ENCODE measurements at places on chromosomes 5 and 9.

DNA sequence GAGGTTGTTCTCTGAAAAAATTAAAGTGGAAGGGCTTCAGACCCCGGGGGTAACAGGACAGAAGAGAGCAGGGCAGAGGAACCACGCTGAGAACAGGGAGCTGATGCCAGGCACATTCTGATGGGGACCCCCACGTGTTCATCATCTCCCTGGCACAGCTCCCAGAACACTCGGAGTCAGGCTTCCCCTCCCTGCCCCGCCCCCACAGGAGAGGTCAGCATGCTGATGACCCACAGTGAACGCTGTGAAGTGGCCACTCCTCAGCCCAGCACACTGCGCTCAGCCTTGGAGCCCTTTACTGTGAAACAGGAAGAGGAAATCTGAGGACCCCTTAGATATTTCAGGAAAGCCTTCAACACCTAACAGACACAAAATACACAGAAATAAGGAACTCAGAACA is 16.4 kb downstream of the RETREG1 start:
- no peak for DNase-seq

- no peak for DNase-seq
Measured at GRCh38 chr5:6393596-6394194, 15.3 kb upstream of the MED10 start.

GRCh38 chr5:143833177-143833576 is 21.2 kb downstream of the HMHB1 start:
- DNase-seq: no peak

DNA sequence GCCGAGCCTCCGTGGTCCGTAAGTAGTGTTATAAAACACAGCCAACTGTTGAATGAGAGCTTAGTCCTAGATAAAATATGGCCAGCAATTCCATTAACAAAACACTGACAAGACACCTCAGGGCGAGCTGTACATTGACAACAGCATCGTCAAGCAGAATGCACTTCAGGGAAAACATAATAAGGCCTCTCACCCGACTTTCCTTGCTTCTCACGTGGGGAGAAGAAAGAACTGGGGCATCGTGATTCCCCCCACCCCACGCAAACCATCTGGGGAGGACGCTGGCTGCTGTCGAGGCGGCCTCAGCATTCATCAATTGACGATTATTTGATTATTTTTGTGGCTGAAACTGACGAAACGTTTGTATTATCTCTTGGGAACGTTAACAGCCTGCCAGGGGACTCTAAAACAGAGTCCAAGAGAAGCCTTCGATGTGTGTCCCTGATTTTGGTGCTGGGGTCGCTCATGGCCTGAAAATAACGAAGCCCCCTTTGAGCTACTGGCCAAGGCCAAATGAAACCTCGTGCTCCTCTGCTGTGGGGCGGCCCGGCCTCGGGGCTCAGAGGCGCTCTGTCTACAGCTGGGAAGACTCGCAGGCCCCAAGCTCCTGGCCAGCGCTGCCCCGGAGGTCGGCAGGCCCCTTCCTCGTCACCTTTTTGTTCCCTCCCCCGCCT is 464 bp downstream of the GDF9 start:
- no peak for DNase-seq

DNA sequence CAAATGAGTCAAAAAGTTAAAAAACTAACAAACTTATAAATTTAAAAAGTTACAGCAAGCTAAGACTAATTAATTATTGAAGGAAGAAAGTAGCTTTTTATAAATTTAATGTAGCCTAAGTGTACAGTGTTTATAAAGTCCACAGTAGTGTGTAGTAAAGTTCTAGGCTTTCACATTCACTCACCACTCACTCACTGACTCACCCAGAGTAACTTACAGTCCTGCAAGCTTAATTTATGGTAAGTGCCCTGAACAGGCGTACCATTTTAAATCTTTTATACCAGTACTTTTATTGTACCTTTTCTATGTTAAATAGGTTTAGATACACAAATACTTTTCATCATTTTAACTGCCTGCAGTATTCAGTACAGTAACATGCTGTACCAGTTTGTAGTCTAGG is 80.0 kb upstream of the C9orf72 start:
- no peak for DNase-seq

DNA sequence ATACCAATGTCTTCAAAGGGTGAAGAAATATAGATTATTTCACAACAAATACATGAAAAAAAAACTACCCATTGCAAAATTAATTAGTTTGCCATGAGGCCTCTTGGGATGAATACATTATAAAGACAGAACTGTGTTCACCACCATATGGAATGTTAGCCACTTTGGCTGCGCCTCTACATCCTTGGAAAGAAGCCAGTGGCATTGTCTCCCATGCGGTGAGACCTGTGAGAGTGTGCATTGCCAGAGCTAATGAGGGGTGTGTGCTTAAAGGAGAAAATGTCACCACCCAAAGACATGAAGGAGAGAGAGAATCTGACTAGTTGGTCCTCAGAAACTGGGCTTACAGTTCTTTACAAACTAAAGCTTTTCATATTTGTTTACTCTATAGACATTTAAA is 110.6 kb downstream of the PLPPR1 start:
- no peak for DNase-seq

GRCh38 chr5:73912821-73913271 is 286.9 kb downstream of the ARHGEF28 start:
- no peak for DNase-seq

GRCh38 chr9:96174371-96174770 is 127.6 kb downstream of the HSD17B3 start:
- DNase-seq: no peak

- DNase-seq: peak; percentile 55
Measured at GRCh38 chr5:131265311-131265803, 1.5 kb downstream of the CDC42SE2 start.

DNA sequence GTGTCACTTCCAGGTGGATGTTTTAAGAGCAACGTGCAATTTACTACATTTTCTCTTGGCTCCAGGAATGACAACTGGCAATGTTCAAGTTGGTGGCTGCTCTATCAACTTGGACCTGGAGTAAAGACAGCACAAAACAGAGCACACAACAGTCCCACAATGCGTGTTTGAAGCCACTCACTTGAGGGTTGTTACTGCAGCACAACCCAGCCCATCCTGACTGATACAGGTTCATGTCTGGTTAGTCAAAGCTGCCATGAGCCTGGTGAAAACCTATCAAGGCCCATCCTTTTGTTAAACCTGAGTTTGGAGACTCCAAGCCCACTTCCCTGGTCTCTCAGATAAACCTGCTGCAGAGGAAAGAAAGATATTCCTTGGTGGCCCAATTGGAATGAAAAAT is 81.1 kb upstream of the LARP1 start:
- DNase-seq: no peak

GRCh38 chr9:134353539-134353938 is 27.3 kb downstream of the RXRA start:
- DNase-seq: no peak

DNA sequence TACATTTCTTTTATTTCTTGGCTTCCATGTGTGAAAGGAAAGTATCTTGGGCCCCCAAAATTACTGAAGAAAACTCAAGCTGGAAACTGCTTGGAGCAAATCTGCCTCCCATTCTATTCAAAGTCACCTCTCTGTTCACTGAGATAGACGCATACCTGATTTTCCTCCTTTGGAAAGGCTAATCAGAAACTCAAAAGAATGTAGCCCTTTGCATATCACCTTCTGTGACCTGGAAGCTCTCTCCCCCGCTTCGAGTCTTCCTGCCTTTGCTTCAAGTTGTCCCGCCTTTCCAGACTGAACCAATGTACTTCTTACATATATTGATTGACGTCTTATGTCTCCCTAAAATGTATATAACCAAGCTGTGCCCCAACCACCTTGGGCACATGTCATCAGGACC is 5.0 kb upstream of the RXFP3 start:
- no peak for DNase-seq

DNA sequence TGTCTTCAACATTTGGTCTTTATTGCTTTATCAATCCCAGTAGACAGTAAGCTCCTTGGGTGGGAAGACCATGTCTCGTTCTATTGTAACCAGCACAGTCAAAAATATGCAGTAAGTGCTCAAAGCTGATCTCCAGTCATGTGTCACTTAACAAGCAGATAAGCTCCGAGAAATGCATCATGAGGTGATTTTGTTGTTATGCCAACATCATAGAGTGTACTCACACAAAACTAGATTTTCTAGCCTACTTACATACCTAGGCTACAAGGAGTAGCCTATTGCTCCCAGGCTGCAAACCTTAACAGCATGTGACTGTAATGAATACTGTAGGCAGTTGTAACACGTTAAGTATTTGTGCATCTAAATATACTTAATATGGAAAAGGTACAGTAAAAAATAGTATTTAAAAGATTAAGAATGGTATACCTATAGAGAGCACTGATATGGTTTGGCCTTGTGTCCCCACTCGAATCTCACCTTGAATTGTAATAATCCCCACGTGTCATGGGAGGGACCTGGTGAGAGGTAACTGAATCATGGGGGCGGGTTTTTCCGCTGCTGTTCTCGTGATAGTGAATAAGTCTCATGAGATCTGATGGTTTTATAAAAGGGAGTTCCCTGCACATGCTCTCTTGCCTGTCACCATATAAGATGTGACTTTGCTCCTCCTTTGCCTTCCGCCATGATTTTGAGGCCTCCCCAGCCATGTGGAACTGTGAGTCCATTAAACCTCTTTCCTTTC is 39.8 kb upstream of the PCSK5 start:
- no peak for DNase-seq

DNA sequence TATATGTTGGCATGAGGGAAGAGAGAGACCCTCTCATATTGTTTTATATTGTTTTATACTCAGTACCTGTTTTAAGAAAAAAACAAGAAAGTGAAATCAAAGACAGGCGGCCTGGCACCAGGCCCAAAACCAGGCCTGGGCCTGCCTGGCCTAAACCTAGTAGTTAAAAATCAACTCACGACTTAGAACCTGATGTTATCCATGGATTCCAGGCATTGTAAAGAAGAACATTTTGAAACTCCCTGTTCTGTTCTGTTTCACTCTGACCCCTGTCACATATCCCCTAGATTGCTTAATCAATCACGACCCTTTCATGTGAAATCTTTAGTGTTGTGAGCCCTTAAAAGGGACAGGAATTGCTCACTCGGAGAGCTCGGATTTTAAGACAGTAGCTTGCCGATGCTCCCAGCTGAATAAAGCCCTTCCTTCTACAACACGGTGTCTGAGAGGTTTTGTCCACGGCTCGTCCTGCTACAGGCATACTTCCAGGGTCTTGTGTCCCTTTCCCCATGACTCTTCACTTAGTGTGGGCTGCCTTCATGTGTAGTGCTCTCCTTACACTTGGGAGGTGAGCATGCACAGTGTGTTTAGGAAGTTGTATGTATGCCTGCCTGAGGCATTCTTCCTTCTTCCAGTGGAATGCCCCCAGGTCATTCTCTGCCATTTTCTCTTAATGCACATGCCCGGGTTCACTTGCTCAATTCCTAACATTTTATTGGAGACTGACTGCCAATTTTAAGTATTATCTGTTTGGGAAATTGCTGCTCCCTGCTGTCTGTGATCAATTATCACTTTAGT is 17.8 kb downstream of the TBCA start:
- DNase-seq: no peak

DNA sequence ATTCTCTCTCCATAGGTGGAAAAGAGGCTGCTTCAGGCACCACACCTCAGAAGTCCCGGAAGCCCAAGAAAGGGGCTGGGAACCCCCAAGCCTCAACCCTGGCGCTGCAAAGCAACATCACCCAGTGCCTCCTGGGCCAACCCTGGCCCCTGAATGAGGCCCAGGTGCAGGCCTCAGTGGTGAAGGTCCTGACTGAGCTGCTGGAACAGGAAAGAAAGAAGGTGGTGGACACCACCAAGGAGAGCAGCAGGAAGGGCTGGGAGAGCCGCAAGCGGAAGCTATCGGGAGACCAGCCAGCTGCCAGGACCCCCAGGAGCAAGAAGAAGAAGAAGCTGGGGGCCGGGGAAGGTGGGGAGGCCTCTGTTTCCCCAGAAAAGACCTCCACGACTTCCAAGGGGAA is 16.4 kb downstream of the CD74 start:
- no peak for DNase-seq

- no peak for DNase-seq
Measured at GRCh38 chr9:135787776-135788575, 86.0 kb downstream of the KCNT1 start.

GRCh38 chr9:93264338-93265125 is 80.6 kb downstream of the WNK2 start:
- DNase-seq: no peak

DNA sequence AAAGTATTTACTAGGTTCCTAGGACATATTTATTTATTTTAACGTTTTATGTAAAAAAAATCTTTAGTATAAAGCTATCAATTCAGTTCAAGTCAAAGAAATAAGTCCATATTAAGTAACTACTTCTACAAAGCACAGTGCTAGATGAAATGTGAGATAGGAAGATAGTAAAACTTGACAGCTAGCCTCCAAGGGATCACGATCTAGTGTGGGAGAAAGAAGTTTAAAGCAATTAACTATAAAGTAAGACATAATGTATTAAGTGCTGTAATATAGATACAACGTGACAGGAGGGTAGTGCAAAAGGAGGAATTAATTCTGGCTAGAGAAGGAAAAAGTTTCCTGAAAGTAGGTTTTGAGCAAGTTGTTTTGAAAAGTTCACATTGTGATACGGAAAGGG is 134.9 kb downstream of the ST8SIA4 start:
- DNase-seq: no peak

DNA sequence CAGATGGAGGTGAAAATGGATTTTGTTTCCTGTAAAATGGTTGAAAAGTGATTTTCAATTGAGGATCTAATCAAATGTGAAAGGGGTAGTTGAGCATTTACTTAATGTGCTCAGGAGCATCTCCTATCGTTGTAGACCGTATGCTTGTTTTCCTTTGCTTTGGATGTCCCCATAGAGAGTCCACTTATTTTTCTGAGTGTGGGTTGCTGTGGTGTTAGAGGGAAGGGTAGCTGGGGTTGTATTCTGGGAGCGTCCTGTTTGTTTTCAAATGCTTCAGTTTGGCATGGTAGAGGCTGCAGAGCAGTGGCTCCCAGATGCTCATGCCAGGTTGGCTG is 154.1 kb downstream of the MAT2B start:
- no peak for DNase-seq

DNA sequence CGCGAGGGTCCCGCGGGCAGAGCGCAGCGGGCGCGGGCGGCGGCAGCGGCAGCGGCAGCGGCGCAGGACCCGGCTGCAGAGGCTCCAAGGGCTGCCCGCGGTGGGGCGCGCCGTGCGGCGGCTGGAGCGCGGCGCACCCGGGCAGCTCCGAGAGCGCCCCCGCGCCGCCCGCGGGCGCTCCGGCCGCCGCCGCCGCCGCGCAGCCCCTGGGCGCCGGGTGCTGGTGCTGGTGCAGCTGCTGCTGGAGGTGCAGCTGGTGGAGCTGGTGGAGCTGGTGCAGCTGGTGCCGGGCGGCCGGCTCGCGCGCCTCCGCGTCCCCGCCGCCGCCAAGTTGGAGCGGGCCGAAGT is 644 bp downstream of the IER5L start:
- peak; percentile 30 for DNase-seq

Measured in CD4-positive, alpha-beta T cell treated with Interleukin-15 for 4 hours (primary cell).